ENCODE measurements at places on chromosomes 3 and 15. TPM values are rescaled to one million over a fixed set of nuclear protein-coding genes. Genes with fewer than 3 reads are reported as not detected.

Gene HIGD2B
- total RNA-seq, result 0.88 TPM

Gene DNASE1L3
- total RNA-seq, result not detected

Gene RARB
- not detected for total RNA-seq

Gene ITGB5
- 5.4 TPM for total RNA-seq

Gene ALDH1A2
- 3.6 TPM for total RNA-seq

Gene GOLGA6A
- 0.16 TPM for total RNA-seq

Gene LTF
- total RNA-seq, result 1.1 TPM

Gene SLC6A20
- 0.25 TPM for total RNA-seq

Gene SERINC4
- 0.25 TPM for total RNA-seq

Gene PSTPIP1
- total RNA-seq, result 316 TPM

Gene ZMYND10
- total RNA-seq, result 3.5 TPM

Gene EAF2
- total RNA-seq, result 5.4 TPM

Gene LYSMD2
- total RNA-seq, result 8.6 TPM

Gene RAB6B
- 1.4 TPM for total RNA-seq

Gene EPHB1
- not detected for total RNA-seq

Gene WNT5A
- not detected for total RNA-seq

Gene ALAS1
- 34.5 TPM for total RNA-seq

DNA sequence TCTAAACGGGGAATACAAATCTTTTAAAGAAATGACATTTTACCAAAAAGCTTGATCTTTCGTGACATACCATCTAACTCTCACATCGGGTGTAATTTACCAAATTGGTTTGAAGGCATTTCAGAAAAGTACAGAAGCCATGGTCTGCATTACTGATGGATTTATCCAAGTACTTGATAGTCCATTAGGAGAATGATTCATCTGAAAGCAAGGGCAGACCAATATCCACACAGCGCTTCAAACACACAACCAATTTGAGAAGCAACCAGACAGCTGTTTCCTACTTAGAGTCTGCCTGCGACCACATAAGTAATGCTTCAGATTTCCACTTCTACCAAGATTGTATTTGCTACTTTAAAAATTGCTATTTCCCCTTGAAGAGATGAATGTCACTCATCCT is 697.6 kb upstream of the ALCAM start:
- DNase-seq, result no peak

DNA sequence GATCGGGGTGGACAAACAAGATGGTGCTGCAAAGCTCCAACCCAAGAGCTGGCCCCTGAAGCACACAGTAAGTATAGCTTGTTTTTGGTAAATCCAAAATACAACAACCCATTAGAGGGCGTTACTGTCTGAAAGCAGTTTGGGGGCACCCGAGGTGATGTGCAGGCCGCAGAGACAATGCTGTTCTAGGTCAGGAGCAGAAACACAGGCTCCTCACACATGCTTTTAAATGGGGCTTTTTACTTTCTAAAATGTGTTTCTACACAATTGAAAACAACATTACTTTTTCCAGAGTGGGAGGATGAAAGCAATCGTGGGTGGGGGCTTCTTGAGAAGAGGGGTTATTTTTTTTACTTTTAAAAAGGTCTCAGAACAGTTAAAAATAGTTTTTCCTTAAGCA is 1029.3 kb upstream of the CFAP20DC start:
- peak; percentile 69 for DNase-seq

DNA sequence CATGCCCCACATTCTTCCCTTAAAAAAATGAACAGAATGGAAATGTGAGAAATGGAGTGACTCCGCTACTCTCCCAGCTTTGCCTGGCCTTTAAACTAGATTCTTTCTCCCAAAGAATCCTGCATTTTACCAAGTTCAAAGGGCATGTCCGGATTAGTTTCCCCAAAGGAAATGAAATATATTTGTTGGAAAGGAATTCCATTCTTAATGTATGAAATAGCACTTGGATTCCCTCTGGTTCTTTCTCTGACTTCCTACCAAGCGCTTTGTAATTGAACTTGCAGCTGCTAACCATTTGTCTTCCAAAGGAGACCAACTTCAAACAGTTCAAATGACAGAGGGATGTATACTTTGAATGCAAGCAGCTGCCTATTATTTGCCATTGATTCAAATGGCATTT is 18.9 kb downstream of the MAP2K1 start:
- no peak for DNase-seq

- DNase-seq, result no peak
Measured at GRCh38 chr15:58510715-58511598, 79.2 kb downstream of the LIPC start.

DNA sequence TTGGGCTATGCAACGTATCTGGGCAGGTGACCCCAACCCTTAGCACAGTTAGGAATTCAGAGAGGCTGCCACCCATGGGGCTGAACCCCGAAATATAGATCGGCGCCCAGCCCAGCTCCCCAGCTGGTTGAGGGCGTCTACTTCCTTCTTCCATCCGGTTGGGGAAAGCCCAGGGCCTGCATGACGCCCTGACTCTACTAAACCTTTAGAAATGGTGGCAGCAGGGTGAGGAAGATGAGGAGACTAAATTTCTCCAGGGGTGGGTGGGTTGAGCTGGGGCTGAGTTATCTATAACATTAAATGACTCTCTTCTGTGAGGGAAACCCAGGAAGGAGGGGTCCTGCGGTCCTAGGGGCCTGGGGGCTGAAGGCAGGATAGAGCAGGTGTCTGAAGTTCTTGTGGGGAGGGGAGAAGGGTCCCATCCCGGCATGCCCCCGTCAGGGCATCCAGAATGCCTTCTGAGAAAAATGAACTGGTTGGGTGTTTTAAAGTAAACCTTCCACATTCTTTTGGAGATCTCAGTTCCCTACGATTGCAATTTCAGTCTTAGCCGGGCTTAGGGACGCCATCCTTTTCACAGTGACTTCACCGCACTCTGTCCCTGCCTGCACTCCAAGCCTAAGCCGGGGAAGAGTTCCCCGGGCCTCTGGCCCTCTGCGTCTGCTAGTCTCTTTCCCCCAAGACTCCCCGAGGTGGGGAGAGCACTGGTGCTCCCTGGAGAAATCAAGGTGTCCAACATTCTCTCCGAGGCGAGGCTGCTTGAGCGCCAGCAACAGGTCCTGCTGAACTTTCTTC is 28.5 kb downstream of the NR2F2 start:
- no peak for DNase-seq

DNA sequence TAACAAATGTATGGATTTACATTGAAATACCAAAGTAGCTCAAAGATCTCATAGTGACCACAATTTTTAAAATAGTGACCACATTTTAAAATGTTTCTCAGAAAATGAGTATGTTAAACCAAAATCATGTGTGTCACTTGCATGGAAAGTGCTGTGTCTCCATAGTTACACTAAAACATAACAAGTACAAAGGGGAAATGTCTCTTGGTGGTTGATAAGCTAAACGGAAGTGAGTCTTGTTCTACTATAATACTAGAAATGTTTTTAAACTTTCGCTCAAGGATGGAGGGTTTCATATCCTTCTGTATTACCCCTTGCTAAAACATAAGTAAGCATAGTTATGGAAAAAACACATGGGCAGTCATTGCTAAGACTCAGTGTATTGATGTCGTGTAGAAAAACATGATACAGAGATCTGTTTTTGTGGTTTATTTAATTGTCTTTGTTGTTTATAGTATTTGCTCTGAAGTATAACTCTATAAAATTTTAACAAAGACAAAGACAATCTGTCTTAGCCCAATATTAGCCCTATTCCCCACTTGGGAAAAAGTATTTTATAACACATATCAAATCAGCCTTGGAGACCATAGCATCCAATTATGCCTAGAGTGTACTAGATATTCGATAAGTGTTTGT is 27.0 kb upstream of the DENND4A start:
- DNase-seq, result peak; percentile 90

GRCh38 chr3:8842293-8842692 is 72.9 kb upstream of the OXTR start:
- DNase-seq, result no peak

GRCh38 chr15:92763459-92763858 is 107.9 kb upstream of the FAM174B start:
- DNase-seq, result no peak

- DNase-seq, result peak; percentile 89
Measured at GRCh38 chr15:31327669-31328427, 1.2 kb downstream of the KLF13 start.

DNA sequence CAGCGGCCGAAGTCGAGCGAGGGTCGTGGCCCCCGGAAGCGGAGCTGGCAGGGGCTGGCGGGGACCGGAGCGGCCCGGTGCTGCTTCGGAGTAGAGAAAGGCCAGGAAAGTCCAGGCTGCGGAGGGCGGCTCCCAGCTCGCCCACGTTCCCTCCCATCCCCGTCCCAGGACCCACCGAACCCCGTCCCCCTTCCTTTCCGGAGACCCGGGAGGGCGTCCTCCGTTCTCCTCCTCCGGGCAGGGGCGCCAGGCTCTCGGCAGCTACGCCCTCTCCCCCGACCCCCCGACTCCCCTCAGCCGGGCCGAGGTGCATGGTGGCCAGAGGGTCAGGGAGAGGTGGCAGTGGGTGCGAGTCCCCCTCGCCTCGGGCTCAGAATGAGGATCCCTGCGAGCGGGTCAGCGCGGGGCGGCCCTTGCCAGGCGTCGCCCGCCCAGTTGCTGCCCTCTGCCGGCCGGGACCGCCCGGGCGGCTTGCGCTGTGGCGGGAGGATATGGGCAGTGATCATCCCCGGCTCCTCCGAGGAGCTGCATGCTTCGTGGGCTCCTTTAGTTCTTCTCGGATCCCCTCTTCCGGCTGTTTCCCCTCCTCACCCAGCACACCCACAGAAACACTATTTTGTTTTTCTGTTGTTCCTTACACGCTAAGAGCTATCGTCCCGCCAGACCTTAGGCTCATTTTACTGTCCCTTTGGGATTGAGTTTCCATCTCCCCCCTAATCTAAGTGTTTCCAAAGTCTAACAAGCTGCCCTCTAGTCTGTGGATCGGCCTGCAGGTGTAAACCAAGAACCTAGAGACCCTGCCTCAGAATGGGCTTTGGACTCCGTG is 744 bp upstream of the ALDH1A2 start:
- DNase-seq, result peak; percentile 36

- DNase-seq, result no peak
Measured at GRCh38 chr15:36529296-36530011, 50.0 kb upstream of the CDIN1 start.

- no peak for DNase-seq
Measured at GRCh38 chr15:80615783-80616391, 79.2 kb upstream of the ABHD17C start.

GRCh38 chr15:60090747-60091146 is 86.6 kb downstream of the FOXB1 start:
- no peak for DNase-seq

- DNase-seq, result no peak
Measured at GRCh38 chr15:33209575-33210481, 15.3 kb upstream of the FMN1 start.

DNA sequence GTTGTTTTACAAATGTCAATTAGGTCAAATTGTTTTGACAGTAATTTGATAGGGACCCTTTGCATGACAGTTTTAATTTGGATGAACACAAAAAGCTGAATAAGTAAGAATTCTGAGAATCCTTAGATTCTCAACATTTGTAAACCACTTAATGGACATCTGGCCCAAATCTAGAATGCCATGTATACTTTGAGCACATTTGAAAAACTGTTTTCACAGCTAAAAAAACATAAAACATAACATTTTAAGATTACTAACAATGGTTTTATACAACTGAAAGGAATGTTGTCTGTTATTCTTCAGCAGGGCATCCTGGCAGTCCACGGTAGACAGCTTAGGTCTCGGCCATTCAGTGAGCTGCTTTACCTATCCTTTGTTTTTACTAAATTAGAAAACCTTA is 34.5 kb upstream of the TM2D3 start:
- no peak for DNase-seq

DNA sequence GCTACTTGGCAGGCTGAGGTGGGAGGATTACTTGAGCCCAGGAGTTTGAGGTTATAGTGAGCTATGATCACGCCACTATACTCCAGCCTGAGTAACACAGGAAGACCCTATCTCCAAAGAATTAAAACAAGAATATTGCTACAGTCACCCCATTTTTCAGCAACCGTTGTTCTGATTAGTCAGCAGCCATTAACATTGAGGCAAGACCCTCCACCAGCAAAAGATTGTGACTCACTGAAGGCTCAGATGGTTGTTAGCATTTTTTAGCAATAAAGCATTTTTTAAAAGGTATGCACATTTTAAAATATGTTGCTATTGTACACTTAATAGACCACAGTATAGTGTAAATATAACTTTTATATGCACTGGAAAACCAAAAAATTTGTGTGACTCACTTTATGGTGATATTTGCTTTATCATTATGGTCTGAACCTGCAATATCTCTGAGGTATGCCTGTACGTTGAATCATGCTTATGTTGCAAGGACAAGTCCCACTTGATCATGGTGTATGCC is 492.6 kb downstream of the SQOR start:
- no peak for DNase-seq

DNA sequence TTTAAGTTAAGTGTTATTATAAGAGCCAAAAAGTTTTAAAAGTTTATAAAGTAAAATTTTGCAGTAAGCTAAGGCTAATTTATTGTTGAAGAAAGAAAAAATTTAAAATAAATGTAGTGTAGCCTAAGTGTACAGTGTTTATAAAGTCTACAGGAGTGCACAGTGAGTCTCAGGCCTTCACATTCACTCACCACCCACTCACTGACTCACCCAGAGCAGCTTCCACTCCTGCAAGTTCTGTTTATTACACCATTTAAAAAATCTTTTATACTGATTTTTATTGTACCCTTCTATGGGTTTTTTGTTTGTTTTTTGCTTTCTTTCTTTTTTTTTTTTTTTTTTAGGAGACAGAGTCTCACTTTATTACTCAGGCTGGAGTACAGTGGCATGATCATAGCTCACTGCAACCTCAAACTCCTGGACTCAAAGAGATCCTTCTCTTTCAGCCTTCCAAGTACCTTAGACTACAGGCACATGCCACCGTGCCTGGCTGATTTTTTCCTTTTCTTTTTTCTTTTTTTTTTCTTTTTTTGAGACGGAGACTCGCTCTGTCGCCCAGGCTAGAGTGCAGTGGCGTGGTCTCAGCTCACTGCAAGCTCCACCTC is 25.9 kb downstream of the CSTA start:
- DNase-seq, result no peak

- DNase-seq, result peak; percentile 93
Measured at GRCh38 chr3:41117398-41117870, 81.9 kb upstream of the CTNNB1 start.

GRCh38 chr3:128555098-128555825 is 62.3 kb upstream of the GATA2 start:
- DNase-seq, result no peak

DNA sequence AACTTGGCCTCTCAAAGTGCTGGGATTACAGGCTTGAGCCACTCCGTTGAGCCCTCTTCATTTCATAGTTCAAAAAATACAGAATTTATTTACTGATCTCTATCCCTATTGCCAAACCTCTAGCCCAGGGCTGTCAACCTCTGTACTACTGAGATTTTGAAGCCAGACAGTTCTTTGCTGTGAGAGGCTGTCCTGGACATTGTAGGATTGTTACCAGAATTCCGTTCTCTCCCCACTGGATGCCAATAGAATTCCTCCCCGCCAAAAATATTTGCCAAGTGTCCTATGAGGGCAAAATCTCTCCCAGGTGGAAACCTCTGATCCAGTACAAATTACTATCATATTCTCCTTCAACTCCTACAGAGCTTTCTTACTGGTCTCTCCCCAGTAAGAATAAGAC is 29.6 kb upstream of the ADAMTS9 start:
- no peak for DNase-seq

All from natural killer cell (primary cell).